ENCODE measurements at places on chromosomes 7 and 10.

GRCh38 chr10:1715821-1716220, 21.5 kb downstream of the ADARB2 start:
- DNase-seq, result peak; percentile 32

DNA sequence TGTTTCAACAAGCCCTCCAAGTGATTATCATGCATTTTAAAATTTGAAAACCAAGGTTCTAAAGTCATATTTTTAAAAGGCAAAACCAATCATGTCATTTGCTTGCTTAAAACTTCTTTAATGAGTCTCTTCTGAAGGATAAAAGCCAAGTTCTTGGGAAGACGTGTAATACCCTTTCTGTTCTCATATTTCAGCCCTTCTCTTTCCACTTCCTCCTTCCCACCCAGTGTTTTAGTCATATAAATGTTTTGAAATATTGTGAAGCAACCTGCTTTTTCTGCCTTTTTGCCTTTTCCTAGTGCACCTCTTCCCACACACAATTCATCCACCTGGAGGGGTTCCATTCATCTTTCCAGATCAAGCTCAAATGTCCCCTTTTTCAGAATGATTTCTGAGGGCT, 211.1 kb upstream of the LRRTM3 start:
- DNase-seq, result no peak

- no peak for DNase-seq
These were observed 230.8 kb upstream of the NPVF start for GRCh38 chr7:25459057-25459456.

DNA sequence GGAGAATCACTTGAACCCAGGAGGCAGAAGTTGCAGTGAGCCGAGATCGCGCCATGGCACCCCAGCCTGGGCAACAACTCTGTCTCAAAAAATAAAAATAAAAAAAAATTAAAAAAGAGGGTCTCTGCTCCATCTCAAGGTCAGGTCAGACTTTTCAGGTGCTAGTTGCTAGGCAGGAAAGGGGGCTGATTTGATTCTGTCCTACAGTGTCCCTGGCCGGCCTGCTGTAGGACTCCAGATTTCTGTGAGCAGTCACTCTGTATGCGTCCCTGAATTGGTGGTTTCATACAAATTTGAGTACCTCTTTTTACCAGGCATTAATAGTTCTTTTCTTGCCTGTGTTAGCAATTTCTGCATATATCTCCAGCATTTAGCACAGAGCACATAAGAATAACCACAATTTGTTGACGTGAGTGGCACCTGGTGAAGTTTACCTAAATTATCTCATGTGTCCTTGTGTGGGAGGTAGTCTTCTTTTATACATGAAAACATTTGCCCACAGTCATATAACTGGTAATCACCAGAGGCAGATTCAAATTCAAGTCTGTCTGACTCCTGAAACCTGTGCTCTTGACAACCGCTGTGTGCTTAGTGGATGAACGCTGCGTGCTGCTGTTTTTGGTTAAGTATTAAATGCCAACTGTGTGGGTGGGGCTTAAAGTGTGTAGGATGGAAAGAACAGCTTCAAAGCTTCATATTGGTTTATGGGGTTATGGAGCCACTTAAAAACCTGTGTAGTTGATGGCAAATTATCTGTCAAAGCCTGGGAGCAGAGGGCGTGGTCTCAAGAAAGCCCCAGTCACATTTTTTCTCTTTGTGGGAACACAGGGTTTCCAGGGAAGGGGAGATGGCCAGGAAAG, 3.2 kb upstream of the ZNF775 start:
- DNase-seq, result no peak

DNA sequence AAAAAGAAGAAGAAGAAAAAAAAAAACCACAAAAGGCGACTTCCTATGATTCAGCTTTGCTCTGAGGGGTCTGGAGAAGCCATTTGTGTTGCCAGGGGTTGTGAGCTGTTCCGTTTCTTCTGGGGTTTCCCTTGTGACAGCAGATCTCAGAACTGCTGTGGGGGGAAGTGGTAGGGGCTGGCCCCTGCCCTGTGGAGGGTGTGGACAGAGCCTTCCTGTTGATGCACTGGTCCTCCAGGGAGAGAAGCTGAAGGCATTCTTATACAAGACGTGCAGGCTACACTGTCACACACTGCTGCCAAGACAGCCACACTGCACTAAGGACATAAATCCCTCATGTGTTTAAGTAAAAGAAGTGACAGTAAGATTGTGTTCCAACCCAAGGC, 17.3 kb upstream of the CSGALNACT2 start:
- DNase-seq, result no peak

All from right kidney (tissue), 9 donors.